Stimulated activated CD4-positive, alpha-beta T cell treated with anti-CD3 and anti-CD28 coated beads, Interleukin-4, amount 100 ng/mL, for 24 hours (primary cell): ENCODE measurements at places on chromosomes 1 and 21.

GRCh38 chr1:201072149-201072548, 40.1 kb downstream of the CACNA1S start:
- DNase-seq: no peak

DNA sequence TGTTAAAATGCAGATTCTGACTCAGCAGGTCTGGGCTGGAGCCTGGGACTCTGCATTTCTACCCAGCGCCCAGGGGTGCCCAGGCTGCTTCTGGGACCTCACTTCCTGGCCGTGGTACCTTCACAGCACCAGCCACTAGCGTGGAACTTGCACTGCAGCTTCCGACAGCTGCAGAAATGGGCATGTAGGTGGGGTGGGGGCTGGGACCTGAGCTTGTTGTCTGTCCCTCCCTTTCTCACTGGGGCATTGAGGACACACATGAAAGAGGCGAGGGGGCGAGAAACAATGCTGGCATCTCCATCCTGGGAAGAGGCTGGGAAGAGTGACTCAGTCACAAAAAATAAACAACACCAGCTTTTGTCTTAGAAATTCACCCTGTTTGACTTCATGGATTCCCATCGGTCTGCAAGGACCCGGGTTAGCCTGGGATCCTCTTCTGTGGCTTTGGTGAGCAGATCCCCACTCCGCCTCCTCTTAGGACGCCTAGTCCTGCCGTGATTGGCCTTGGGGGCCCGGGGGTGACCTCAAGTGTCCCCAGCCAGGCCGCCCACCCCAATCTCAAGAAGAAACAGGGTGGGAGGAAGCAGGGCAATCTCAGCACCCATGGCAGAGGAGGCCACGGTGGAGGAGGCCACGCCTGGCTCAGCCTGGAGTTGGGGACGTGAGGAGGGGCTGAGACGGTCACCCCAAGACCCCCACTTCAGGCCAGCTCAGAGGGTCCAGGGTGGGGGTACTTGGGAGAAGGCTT, 29.9 kb upstream of the POFUT2 start:
- DNase-seq: no peak

GRCh38 chr1:201895913-201896807, 7.5 kb downstream of the SHISA4 start:
- DNase-seq: peak; percentile 82

GRCh38 chr1:68696221-68696620, 199.3 kb upstream of the DEPDC1 start:
- no peak for DNase-seq

DNA sequence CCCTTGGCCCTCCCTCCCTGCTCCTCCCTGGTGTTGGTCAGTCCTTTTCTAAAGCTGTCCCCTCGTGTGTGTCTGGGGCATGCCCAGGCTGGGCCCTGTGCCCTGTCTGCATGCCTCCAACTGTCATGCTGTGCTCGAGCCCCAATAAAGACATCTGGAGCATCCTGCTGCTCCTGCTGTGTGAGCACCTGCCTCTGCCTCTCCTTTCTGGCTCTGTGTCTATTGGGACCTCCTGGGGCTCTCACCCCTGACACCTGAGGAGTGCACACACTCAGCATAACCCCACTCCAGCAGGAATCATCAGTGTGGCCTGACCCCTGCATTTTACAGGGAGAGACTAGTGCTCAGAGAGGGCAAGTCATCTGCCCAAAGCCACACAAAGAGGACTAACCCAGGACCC, 23.7 kb downstream of the KCNC4 start:
- no peak for DNase-seq

DNA sequence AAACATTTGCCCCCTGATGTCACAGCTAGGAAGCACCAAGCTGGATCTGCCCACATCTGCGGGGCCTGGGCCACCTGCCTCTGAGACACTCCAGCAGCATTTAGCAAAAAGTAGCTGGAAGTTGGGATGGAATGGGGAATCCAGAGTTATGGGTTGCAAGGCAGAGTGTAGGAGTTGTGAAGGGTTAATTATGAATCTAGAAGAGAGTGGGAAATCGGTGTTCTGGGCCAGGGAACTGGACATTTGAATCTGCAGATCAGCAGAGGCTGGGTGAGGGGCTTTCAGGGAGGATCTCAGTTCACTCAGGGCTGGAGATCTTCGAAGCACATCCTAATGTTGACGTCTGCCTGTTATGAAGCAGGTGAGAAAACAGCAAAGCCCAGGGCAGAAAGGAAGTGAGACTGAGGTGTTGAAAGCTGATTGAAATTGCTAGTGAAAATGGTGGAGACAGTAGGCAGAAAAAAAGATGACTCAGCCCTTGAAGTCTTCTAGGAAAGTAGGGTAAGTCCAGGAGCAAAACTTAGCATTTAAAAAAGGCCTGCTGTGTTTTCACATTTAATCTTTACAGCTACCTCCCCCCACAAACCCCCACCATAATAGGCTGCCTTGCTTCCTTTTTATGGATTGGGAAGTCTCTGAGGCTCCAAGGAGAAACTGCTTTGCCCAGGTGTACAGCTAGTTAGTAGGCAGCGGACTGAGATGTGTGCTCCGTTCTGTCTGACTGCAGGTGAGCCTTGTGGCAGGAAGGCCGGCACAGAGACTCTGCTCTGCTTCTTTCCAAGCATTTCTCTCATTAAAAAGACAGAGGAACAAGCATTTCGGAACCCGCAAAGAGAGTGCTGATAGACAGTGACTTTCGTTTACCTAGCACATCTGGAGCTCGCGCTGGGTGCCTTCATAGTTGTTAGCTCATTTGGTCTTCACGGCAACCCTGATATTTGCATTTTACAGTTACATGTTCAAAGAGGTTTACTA, 7.2 kb downstream of the VANGL1 start:
- peak; percentile 20 for DNase-seq

- DNase-seq: no peak
Measured at GRCh38 chr1:110538075-110538474, 19.1 kb upstream of the KCNA10 start.

DNA sequence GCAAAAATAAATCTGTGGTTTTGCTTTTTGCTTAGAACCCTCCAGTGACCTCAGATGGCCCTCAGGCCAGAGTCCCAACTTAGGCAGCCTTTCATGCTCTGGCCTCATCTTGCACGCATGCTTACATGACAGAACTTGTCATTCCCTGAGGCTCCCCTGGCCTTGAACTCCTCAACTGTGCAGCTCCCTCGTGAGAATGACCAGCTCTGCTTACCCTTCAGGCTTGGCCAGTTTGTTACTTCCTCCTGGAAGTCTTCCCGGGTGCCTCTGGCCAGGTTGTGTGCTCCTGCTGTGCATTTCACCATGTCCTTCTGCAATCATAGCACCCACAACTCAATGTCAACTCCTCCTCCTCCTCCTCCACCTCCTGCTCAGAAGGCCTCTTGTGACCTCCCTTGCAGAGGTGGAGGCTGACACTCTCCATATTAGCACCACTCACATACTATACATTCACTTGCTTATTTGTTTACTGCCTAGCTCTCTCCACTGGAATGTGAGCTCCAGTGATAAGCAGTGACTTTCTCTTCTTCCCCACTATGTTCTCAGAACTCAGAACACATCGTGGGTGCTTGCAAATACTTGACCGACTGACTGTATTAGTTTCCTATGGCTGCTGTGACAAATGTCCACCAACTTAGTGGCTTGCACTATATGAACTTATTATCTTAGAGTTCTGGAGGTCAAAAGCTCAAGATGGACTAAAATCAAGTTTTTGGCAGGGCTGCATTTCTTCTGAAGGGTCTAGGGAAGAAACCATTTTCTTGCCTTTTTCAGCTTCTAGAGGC, 41.9 kb downstream of the RCSD1 start:
- no peak for DNase-seq

GRCh38 chr1:160978510-160978927, 23.9 kb upstream of the ITLN2 start:
- no peak for DNase-seq

GRCh38 chr1:72932025-72932424, 649.7 kb upstream of the NEGR1 start:
- DNase-seq: no peak

DNA sequence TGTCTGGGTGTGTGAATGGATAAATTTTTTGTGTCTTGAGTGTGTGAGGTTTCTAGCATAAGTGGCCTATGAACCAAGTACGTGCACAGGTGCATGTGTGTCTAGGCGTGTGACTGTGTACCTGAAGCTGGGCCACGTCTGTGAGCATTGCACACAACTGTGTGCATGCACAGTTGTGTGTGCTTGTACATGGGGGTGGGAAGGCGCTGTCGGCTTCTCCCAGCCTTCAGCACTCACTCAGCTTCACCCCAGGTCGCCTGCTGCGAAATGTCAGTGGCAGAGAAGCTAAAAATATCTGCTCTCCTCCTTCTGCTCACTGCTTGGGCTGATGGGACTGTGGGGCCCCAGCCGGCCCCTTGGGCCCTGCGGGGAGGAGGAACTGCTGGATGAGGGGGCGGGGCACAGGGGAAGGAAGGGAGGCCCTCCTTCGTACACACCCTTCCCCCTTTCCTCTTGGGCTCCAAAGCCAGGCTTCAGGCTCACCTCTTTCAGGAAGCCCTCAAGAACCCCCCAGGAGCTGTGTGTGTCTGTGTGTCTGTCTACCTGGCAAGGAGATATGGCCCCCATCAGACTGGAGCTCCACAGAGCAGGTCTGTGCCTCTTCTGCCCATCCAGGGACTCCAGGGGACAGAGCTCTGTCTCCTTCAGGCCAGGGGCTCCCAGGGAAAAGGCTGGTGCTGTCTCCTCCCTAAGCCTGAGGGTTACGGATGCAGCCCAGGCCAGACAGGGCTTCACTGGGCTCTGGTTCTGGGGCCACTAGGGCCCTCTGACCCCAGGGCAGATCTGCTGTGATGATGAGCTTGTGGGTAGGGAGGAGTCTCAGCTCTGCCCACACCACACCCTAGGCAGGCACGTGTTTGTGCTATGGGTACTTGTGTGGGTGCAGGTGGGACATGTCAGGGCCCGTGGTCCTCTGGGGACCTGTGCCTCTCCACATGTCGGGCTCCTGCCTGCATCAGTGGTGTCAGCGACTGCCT, 35.6 kb upstream of the WASF2 start:
- peak; percentile 60 for DNase-seq

DNA sequence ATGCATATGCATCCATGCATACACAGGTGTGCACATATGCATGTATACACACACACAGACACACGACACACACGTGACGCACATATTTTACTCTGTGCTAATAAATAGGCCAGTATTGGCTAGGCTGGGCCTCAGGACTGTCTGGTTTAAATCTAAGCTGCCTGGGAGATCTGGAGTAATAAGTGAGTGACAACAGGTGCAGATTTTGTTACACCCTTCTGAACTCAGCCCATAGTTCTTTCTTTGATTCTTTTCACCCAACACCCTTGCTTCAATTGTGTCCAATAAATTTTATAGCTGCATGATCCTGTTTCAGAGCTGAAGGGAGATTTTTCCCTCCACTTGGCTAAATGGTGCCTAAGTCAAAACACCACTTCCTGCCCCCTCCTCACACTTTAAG, 132.8 kb downstream of the FGGY start:
- DNase-seq: no peak

DNA sequence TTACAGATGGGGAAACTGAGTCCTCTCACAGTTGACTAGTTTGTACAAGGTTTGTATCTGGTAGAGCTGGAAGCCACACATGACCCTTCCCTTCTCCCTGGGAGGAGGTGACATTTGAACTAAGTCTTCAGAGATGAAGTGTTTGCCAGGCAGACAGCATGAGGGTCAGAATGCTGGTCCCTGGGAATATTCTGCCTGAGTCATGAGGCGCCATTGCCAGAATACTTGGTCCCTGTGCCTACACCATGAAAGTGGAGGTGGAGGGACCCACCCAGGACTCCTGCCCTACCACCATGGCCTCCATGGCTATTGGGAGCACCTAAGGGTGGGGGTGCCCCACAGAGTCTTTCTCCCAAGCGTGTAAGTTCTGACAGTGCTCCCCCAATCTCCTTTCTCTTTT, 7.0 kb downstream of the RPS6KA1 start:
- DNase-seq: no peak

DNA sequence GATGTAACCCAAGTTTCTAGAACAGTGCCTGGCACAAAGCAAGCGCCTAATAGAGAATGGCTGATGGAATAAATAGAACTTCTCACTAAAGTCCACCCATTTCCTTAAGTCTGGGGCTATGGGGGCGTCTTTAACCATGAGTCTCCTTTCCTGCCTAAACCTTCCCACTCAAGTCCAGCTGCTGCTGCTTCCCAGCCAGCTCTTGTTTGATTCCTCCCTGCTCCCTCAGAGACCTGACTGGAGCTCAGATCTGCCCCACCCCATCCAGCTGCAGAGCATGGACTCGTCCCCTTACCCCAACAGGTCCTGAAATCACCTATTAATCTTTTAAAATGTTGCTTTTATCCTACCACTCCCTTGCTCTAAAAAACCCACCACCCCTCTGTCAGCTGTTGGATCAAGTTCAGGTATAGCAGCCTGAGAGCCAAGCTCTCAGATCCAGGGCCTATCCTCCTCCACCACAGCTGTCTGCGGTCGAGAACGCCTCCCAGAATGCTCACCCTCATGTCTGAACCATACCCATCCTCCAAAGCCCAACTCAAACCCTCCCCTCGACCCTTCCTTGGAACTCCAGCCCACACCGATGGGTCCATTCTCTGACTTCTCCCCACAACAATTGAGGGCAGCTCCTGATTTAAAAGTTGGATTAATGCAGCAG, 12.8 kb upstream of the GALNT2 start:
- no peak for DNase-seq
